IPS DF 6.9 (cell line): ENCODE measurements at places on chromosomes 2 and 18.

DNA sequence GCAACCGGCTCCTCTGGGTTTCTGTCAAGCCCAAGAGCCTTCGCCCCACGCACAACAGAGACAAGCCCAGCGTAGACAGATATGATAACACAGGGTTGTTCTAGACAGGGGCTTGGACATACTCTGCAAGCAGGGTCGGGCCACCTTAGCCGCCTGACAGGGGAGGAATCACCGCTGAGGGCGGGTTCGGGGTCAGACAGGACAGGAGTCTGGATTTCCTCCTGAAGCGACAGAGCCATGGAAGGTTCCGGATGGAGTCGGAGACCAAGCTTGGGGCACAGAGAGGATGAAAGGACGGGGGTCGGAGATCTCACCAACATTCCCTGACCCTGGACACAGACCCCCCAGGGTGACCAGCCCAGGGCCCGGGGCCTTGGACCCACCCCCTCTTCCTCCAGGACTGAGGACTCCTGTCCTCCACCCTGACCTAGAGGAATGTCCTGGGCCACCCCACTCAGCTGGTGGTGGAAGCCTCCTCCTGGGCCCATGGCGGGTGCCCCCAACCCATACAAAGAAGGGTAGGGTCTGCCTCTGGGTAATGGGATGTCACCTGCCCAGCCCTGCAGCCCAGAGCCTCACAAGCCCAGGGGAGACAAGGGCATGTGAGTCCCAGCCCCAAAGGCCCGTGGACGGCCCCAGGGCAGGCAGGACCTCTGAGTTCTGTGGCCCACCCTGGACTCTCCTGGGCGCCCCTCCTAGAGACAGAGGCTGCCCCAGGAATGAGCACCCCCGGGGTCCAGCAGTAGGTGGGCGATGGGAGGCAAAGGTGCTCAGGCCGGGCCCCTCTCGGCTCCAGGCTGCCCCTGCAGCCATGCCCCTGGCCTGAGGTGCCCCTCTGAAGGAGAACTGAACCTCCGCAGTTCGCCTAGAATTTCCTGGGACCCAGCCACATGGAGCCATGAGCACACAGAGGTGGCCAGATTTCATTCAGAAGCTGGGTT is 44.1 kb upstream of the GPC1 start:
- no peaks in the 10 kb centered on the region; the same call in 1 of the 2 replicates for H3K36me3 ChIP-seq
- H3K27ac ChIP-seq: no peak overlapping the region
- no peak overlapping the region for H3K4me3 ChIP-seq

DNA sequence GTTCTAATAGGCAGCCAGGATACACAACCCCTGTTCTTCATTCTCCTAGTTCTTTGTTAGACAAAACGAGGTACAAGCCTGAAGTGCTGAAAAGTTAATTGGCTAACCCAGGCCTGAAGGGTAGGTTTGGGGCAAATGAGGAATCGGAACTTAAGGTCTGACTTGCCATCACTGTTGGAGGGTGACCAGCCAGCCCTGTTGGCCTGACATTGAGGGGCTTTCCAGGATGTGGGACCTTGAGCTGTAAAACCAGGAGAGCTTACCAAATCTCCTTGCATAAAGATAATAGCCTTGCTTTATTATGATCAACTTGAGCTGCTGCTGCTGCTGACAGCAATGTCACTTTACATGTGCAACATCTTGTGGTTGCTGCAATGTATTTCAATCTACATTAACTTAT is 256.0 kb downstream of the VAPA start:
- no peak for DNase-seq
- no peaks in the 10 kb centered on the region for H3K27me3 ChIP-seq
- H3K4me3 ChIP-seq: no peak overlapping the region
- H3K36me3 ChIP-seq: no peaks in the 10 kb centered on the region

DNA sequence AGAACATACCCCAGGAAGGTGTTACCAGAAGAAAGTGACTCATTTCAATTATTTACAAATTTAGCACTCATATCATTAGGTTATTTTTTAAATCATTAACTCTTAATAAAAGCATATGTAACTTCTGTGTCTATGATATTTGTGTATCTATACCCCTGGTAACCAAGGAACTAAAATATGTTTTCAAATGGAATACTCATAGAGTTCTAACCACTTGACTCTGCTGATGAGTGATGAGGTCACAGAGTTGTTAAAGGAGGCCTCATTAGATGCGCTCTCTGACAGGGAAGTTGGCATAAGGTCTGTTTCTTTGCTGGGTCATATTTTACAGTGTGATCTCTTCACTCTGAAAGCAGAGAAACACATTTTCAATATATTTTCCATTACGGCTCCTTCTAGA is 73.4 kb downstream of the CCDC150 start:
- no peak overlapping the region for H3K4me3 ChIP-seq
- no peak for DNase-seq
- no peak overlapping the region for H3K27ac ChIP-seq
- H3K4me1 ChIP-seq: no peaks in the 10 kb centered on the region

DNA sequence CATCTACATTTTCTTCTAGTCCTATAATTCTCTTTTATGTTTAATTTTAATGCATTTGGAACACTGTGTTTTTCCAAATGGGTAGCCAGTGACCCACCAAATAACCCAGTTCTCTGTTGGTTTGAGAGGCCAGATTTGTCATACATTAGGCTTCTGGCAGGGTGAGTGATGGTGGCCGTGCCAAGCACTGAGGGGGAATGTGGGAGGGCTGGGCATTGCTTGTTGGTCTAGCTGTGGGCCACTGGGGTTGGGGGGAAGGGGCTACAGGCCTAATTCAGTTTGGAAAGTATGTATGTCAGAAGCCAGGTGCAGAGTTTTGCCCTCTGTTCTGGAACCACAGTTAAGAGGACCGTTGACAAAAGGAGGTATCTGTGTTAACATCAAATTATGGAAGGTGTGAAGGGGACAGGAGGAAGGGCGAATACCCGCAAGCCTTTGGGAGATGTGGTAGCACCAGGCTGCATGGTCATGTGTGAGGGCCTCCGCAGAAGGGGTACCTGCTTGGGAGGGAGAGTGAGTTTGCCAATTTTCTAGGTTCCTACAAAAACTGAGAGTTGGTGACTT is 38.1 kb upstream of the SCLY start:
- H3K4me3 ChIP-seq: no peak overlapping the region
- no peak overlapping the region for H3K27ac ChIP-seq
- H3K27me3 ChIP-seq: no peaks in the 10 kb centered on the region
- DNase-seq: no peak

DNA sequence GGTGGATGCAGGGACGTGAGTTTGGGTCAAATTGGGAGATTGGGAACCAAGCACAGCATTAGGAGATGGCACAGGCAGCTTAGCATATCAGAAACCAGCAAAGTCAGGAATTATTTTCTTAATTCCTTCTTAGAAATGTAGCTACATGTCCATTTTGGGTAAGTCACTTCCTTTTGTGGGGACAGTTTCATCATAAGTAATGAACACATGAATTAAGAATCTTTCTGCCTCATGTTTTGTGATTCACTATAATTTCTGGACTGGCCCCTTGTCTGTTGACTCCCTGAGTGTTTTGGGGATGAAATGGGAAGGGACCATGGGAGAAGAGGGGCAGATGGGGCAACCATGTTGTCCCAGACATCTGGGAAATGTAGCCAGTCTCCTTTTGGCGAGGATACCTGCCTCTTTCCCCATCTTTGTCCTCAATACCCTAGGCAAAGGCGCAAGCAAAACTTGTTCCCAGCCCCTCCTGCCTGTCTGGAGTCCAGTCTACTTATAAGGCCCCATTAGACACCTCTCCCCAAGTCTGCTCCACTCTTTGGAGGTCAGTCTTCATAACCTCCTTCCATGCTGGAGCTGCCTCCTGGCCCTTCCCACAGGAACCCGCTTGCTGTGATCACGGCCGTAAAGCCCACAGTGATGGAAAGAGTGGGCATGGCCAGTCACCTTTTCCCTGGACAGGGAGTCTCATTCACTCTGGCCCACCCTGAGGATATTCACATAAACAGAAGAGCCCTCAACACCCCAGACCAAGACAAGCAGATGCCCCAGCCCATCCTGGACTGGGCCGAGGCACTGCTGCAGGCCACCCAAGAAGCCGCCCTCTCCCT is 25.7 kb downstream of the MTHFD2 start:
- no peak overlapping the region for H3K27ac ChIP-seq
- DNase-seq: no peak
- no peaks in the 10 kb centered on the region for H3K27me3 ChIP-seq

DNA sequence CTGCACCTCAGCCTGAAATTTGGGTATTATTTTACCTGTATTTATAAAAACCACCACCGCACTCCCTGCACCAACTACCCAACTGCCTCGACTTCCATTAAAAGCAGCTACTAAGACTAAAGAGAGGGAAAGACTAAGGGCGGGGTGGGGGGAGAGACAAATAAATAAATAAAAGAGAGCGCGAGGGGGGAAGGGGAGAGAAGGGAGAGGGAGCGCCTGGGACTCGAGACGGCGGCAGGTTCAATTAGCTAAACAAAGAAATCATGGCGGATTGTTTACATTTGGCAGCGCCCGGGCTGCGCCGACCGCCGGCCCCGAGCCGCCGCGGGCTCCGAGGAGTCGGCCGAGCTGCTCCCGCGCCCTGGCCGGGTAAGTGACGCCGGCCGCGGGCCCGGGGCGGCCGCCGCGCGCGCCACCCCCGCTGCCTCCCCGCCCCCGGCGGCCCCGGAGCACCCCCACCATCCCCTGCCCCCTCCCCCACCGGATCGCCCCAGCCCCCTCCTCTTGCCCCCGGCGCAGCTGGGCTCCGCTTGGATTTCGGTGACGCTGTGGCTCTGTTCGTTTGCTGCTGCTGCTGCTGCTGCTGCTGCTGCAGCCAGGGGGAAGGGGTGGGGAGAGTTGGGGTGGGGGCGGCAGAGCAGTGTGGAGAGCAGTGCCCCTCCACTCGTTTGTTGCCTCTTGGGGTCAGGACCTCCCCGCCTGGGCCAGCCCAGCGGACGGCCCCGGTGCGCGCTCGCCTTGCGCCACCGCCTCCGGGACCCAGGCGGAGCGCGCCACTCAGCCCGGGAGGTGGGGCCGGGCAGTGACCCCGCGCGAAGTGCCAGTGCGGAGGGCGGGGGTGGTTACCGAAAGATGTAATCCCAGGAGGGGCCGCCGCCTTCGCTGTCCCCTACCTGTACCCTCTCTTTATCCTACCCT is 187.2 kb upstream of the FANCL start:
- H3K27me3 ChIP-seq: no peaks in the 10 kb centered on the region
- H3K4me3 ChIP-seq: peak overlapping the region; percentile 42; the same call in 1 of the 2 replicates
- DNase-seq: no peak
- H3K36me3 ChIP-seq: no peaks in the 10 kb centered on the region

GRCh38 chr2:175005733-175006264 is 618 bp upstream of the CHN1 start:
- no peaks in the 10 kb centered on the region for H3K27me3 ChIP-seq
- H3K36me3 ChIP-seq: no peaks in the 10 kb centered on the region
- no peak for DNase-seq

GRCh38 chr2:213147538-213147937 is 3.9 kb downstream of the IKZF2 start:
- H3K27ac ChIP-seq: no peak overlapping the region
- H3K4me1 ChIP-seq: peaks cover 1% of the 10 kb centered on the region; the same call in 1 of the 2 replicates
- H3K4me3 ChIP-seq: no peak overlapping the region
- no peaks in the 10 kb centered on the region for H3K27me3 ChIP-seq
- H3K36me3 ChIP-seq: no peaks in the 10 kb centered on the region

DNA sequence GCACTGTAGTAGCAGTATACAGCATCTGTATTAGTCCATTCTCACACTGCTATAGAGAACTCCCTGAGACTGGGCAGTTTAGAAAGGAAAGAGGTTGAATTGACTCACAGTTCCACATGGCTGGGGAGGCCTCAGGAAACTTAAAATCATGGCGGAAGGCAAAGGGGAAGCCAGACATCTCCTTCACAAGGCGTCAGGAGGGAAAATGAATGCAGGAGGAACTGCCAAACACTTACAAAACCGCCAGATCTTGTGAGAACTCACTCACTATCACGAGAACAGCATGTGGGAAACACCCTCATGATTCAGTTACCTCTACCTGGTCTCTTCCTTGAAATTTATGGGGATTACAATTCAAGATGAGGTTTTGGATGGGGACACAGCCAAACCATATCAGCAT is 25.4 kb downstream of the MAP4K4 start:
- H3K36me3 ChIP-seq: no peaks in the 10 kb centered on the region
- DNase-seq: no peak
- peaks cover 2% of the 10 kb centered on the region; the same call in 1 of the 2 replicates for H3K4me1 ChIP-seq
- H3K27ac ChIP-seq: no peak overlapping the region
